ENCODE measurements at places on chromosomes 5 and 9.
A peak's percentile ranks its signal among the peaks of the same experiment; 100 is the strongest.

DNA sequence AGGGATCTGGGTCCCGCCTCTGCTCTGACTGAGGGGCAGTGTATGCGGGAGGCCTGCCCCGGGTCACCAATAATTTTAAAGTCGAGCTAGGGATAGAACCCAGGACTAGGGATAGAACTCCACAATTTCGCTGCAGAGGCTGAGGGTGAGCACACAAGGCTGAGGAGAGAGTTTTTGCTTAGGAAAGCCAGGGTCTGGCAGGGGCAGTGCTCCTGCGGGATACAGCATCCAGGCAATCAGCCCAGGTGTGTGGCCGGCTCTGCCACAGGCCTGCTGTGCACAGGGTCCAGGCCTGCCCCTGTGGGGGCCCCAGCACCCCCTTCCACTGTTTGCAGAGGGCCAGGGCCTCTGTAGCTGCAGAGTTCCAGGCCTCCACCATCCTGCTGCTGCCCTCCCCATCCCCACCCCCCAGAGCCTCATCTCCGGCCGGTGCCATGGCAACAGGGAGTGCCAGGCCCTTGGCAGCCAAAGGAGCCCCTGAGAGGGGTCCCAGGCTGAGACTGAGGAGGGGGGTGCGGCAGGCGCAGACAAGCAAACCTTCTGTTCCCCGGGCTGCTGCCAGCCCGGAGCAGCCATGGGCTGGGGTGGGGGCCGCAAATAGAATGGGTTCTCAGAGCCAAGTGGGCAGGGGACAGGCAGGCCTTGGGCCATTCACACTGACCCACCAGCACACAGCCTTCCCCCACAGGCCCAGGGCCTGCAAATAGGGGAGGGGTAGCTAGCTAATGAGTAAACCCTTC is 8.6 kb downstream of the PDGFRB start:
- DNase-seq = no peak

- DNase-seq = no peak
Observed at GRCh38 chr9:124623966-124624734, 117.0 kb upstream of the NR5A1 start.

GRCh38 chr5:132901036-132901435 is 27.6 kb downstream of the LEAP2 start:
- DNase-seq = no peak

DNA sequence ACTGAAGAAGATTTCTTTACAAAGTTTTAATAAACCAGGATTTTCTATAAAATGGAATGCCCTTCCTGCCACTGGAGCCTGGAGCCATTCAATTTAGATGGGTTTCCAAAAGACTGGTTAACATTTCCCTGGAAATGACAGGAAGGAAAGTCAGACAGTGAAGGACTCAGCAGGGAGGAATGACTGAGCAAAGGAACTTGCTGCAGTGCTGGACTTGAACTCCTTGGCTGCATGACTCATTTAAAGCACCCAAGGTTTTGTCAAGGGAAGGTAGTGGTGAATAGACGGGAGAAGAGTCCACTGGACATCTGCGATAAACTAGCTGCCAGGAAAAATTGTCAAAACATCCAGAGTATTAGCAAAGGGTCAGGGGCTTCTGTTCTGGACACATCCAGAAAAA is 163.8 kb upstream of the SLC28A3 start:
- DNase-seq = no peak

DNA sequence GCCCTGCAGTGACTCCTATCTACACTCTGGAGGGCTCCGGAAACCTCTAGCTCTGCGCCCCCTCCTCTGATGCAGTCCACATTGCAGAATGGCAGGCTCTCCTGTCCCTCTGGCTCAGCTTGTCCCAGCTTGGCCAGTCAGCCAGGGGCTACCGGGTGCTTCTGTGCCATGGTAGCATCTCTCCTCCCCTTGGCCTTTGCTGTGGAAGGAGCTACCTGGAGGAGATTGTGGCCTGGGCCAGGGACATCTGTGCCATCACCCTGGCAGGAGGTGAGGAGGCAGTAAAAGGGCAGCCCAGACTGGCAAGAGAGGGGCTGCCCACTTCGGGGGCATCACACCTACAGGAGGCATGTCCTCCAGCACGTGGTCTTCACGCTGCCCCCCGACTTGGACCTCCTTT is 38.1 kb upstream of the FCN1 start:
- no peak for DNase-seq

GRCh38 chr9:97572892-97573365 is 60.2 kb downstream of the TSTD2 start:
- no peak for DNase-seq

- DNase-seq = no peak
Observed at GRCh38 chr5:6578676-6579343, 54.0 kb downstream of the NSUN2 start.

DNA sequence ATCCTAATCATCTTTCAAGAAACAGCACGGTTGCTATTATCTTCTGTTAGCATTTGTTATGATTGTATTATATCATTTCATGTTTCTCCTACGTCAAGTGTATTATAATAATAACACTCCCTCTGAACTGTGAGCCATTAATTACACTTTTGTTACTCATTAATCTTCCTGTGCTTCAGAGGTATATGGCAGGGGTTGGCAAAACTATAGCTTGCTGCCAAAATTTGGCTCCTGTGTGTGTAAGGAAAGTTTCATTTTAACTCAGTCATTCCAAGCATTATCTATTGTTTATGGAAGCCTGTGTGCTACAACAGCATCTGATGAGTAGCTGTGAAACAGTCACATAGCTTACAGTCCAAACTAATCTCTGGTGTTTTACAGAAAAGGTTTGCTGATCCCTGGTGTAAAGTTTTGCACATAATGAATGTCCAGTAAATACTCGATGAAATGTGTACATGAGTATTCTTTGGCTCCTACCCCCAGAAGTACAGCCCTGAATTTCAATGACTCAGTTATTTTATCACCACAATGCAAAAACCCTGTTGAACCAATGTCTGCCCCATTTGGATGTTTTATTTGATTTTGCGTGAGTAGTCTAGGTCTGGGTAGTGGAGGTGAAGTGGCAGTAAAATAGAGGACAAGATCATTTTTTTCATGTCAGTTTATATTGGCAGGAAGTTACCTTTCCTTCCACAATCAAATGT is 648.2 kb downstream of the MAT2B start:
- DNase-seq = no peak

GRCh38 chr5:73233053-73233460 is 60.1 kb downstream of the TMEM174 start:
- DNase-seq = no peak

- no peak for DNase-seq
Observed at GRCh38 chr9:129835860-129836223, 584 bp downstream of the USP20 start.

- DNase-seq = no peak
Observed at GRCh38 chr5:44001236-44001635, 388.0 kb downstream of the FGF10 start.

DNA sequence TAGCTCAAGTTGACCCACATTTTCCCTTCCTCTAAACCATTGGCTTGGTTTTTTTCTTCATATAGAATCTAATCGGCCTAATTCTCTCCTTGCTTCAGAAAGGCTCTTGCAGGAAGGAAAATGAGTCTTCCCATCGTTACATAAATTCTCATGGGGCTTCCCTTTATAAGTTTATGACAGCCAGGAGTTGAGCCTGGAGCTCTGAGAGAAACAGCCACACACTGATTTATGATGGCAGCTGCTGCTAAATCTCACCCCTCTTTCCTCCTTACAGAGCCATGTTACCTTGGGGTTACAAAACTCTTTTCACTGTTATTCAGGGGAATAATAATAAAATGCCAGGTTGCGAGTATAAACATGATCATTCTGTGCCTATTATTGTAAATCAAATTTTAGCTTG is 5.2 kb upstream of the RNF14 start:
- no peak for DNase-seq

DNA sequence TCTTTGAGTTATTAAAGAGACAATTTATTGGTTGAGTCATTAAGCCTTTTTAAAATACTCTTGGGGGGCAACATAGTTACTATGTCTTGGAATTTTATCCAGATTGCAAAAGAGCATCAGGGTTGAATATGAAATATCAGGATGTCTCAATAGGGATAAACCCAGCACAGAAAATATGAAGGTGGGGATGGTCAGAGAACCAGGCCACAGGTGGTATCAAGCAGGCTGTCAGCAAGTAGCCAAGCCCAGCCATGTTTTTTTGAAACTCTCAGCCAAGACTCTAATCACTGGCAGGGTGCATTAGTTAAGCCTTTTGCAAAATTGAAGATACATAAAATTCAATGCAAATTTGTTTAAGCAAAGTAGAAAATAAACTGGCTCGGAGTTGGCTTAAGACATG is 468.9 kb downstream of the DTWD2 start:
- no peak for DNase-seq

GRCh38 chr9:76610011-76610352 is 151.0 kb downstream of the GCNT1 start:
- no peak for DNase-seq

DNA sequence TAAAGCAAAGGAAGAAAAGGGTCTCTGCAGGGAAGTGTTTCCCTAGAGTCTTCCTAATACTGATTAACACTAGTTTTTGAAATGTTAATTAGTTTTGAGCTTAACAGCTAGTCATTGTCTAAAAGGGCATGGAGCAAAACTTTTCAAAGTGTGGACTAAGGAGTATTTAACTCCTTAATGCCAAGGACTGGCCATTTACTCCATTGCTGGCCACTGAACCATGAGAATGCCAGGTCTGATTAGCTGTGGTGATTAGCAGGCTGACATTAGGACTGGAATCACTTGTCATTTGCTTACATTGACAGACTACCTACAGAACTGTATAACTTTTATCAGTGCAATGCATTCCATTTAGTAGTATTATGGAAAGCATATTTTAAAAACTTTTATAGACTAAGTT is 987.0 kb downstream of the NR2F1-AS1 start:
- no peak for DNase-seq

GRCh38 chr5:1314564-1314982 is 19.7 kb upstream of the TERT start:
- no peak for DNase-seq

GRCh38 chr9:133890583-133890982 is 101.5 kb downstream of the VAV2 start:
- DNase-seq = no peak

DNA sequence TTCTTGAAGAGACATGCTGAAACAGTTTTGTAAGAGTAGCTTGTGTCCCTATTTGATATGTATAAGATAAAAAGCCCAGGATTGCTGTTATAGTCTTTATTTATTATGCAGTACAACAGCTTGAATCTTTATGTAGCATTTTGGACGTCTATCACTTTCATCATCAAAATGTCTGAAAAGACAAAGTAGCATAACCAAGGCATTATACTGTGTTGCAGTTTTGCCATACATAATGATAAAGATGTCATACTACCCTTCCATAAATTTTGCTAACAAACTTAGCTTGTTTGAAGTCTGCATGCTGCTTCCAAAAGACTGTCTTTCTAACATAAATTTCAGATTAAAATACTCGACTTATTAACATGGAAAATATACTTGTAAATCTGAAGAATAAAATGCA is 127.8 kb downstream of the PRR16 start:
- DNase-seq = no peak

GRCh38 chr5:151094030-151094851 is 13.4 kb upstream of the TNIP1 start:
- DNase-seq = peak; percentile 60

- no peak for DNase-seq
Observed at GRCh38 chr5:74424162-74424868, 216.2 kb downstream of the ENC1 start.

DNA sequence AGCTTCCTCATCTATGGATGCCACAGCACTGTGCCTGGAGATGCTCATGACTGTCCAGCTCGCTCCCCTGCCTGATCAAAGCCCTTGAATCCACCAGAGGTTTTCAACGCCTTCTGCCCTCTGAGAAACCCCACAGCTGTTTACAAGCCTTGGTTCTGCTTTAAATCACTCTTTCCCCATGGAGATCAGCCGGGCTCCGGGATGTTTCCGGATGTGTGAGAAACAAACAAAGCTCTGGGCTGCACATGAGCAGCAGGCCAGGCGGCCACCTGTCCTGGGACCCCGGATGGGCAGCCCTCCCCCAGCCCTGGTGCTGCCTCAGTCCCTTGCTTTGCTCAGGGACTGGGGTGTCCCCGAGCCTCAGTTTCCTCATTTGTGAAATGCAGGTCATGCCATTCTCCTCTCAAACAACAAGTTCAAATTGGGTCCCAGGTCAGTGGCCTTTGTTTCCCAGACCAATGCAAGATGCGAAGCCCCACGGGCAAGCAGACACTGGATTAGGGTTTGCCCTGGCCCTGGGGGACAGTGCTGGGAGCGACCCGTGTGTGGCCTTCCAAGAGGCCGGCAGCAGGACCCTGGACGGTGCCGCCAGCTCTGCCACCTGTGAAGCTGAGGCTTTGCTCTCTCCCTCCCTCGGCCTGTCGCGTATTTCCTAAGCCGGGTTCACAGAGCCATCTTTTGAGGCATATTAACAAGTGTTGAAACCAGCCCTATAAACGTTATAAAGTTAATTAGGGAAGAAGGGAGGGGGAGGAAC is 42.4 kb upstream of the PHYKPL start:
- DNase-seq = no peak

DNA sequence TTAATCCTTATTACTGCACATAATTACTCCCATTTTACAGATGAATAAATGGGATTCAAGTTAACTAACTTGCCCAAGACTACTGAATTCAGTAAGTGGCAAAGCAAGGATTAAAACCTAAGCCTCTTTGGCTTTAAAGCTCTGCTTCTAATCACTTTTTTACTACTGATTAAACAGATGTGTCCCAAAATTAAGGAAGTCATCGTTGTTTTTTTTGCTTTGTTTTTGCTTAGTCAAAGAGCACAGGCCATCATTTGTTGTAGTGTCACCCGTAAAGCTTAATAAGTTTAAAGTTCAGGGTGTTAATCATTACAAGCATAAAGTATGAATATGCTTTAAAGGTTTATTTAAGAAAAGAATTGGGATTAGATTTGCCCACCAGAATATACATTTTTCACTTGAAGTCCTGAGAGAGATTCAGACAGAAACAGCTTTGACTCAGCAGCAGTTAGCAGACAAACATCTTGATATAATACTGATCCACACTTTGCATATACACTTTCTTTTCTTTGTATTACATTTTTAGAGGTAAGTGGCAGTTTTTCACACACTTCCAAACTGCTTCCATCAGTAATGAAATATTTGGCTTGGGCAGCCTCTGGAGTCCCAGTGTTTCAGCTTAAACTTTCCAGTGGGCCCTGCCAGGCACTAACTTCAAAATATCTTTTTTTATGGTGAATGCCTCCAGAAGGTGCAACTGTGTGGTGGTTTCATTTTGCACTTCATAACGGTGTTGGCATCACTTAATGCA is 52.7 kb downstream of the PIK3R1 start:
- no peak for DNase-seq

Measured in stimulated activated naive CD8-positive, alpha-beta T cell treated with anti-CD3 and anti-CD28 coated beads, Interleukin-15, amount 100 ng/mL, for 72 hours (primary cell).